Sigmoid colon (tissue), 7 donors: ENCODE measurements at places on chromosomes 2 and 18. TPM values are rescaled to one million over a fixed set of nuclear protein-coding genes. Genes with fewer than 3 reads are reported as not detected.

- no peak for DNase-seq
Observed at GRCh38 chr2:203928849-203929248, 7.7 kb upstream of the ICOS start.

GRCh38 chr2:133780099-133780996 lies 212.1 kb upstream of the NCKAP5 start:
- DNase-seq = no peak

- no peak for DNase-seq
Observed at GRCh38 chr2:20330192-20330591, 20.5 kb downstream of the PUM2 start.

- no peak for DNase-seq
Observed at GRCh38 chr2:178412047-178412446, 38.9 kb downstream of the PRKRA start.

DNA sequence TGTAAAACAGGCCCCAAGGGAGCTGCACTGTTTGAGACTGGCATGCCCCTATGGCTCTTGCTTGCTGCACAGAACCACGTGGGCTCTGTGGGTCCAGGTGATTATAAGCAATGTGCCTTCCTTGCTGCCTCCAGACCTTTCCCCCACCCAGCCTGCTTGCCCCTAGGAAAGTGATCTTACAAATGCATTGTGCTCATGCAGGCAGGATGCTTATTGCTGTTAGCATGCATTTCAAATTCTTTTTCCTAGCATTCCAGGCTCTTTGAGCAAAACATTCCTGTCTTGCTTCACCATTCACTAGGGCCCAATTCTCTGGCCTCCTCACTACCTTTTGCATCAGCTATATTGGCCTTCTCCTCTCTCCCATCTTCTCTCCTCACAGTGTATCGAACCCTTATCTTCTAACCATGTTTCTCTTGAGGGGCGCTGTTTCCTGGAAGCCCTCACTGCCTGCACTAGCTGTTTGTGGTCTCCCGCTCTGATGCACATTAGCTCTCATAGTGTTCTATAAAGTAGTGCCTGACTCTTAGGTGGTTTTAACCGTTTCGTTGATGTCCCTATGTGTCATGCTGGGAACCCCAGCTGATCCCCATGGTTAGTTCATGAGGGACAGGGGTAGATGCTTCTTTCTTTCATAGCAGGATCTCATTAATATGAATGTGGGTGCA lies 152.9 kb upstream of the EPAS1 start:
- DNase-seq = peak; percentile 10

DNA sequence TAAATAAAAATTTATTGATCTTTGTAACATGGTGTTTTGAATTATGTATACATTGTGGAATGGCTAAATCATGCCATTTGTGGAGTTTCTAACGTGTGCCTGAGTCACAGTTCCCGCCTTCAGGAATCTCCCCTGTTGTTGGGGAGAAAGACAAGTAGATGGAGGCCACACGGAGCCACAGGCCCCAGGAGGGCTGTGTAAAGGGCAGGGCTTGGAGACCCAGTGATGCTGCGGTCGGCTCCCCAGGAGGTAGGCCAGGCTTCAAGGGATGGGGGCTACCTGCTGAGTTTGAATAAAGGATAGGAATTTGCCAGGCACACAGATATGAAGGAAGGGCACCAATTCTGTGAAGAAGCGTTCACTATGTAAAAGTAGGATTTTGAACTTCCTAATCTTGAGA lies 257.1 kb downstream of the GBX2 start:
- no peak for DNase-seq

GRCh38 chr18:8607776-8608742 lies 1.2 kb upstream of the RAB12 start:
- DNase-seq = no peak

- peak; percentile 85 for DNase-seq
Observed at GRCh38 chr2:60530660-60531281, 22.7 kb downstream of the BCL11A start.

DNA sequence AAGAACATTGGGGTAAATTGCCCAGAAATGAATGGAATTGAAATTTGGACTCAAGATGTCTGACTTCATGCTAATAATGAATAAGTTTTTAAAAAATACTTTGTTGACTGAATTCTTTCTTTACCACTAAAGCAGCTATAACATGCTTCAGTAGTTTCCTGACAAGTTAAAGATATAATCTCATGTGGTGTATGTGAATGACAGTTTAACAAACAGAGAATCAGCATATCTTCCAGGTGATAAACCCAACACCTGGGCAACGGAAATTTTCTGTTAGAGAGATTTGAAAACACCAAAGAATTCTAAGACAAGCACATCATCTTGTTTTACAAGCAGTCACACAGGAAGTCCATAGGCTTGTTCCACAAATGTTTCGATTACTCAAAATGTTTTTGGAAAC lies 372.6 kb upstream of the VRK2 start:
- DNase-seq = no peak

DNA sequence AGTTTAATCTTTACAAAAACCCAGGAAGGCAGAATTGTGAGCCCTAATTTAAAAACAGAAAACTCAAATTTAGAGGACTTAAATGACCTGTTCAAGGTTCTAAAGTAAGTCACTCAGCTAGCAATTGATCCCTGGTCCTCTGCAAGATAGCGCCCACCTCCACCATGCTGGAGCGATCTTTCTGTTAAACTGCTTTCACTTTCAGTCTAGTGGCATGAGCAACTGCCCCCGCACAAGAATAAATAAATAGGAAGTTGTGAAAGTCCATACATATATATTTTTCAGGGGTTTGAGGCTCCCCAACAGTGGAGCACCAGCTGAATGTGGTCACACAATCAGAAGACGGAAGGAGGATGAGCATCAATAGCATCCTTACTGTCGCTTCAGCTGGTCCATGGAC lies 217.9 kb downstream of the NAPG start:
- no peak for DNase-seq

- DNase-seq = no peak
Observed at GRCh38 chr2:86124683-86125082, 18.6 kb downstream of the PTCD3 start.

GRCh38 chr2:78065366-78065765 lies 543.2 kb upstream of the LRRTM4 start:
- no peak for DNase-seq

DNA sequence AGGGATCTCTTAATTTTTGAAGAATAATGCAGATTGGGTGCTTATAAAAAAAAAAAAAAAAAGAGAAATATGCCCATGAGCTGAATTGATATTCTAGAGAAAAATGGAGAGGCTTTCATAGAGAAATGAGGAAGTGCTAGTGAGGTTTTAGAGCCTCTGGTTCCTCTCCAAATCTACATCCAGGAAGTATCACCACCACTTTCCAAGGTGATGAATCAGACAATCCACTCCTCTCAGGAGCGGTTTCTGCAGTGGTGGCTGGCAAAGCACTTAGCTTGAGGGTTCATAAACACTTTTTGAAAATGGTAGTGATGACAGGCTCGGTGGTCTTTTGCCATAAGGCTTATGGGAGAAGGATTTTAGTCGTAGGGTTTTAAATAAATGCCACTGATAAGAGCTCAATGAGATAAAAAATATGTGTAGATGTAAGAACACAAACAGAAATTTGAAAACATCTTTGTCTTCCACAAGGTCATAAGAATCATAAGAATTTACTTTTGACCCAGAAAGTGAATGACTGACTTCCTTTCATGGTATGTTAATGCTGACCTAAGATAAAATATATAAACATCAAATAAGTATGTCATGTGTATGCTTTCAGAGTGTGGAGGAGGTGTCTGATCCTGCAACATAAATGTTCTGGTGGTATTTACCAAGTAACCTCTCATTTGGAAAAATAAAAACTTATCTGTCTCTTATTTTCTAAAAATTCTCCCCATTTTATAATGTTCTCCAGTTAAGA lies 42.1 kb upstream of the DSG1 start:
- DNase-seq = no peak

DNA sequence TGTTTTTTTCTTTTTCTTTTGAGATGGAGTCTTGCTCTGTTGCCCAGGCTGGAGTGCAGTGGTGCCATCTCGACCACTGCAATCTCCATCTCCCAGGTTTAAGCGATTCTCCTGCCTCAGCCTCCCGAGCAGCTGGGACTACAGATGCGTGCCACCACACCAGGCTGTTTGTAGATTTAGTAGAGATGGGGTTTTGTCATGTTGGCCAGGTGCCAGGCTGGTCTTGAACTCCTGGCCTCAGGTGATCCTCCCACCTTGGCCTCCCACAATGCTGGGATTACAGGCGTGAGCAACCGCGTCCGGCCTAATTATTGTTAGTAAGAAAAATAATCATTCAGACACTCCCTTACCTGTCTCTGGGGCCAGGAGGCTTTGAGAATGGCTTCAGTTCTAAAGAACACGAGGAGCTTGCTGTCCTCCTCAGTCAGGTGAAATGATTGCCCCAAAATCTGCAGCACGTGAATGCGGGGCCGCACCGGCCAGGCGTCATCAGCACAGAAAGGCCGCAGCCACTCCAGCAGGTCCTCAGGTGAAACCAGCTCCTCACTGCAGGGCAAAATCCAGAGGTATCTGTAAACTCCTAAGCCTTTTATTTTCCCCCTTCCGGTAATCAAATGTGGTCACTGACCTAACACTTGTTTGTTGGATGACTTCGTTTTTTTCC lies 342.6 kb downstream of the NBAS start:
- DNase-seq = no peak

DNA sequence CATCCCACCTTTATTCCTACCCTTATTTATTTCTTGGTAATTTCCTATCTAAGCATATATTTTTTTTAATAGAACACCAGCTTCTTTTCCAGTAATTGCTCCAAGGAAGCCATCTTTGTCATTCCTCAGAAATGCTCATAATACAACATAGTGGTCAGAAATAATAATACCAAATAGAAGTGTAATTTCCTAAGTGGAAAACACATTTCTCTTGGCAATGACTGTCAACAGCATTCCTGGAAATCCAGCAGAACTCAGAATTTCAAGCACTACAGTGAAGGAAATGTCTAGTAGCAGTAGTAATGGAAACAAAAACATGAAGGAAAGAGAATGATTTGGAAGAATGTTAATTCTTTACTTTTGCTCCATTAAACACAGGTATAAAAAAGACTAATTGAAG lies 56.6 kb downstream of the GDF7 start:
- DNase-seq = no peak

DNA sequence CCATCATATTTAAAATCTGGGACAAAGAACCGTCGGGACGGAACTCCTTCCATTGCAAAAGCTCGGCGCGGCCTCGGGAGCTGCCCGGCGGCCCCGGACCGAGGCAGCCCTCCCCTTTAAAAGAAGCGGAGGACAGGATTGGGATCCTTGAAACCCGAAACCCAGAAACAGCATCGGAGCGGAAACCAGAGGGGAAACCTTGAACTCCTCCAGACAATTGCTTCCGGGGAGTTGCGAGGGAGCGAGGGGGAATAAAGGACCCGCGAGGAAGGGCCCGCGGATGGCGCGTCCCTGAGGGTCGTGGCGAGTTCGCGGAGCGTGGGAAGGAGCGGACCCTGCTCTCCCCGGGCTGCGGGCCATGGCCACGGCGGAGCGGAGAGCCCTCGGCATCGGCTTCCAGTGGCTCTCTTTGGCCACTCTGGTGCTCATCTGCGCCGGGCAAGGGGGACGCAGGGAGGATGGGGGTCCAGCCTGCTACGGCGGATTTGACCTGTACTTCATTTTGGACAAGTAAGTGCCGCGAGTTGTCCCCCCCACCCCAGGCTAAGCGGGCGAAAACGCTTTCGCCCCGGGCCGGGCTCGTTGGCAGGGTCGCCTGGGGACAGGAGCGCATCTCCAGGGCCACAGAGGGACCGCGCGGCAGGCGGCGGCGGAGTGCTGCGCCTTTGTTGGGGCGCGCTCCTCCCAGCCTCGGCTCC lies at the start of gene ANTXR1:
Gene ANTXR1 (plus strand): TSS at position 38 of the 698 bp plus-strand sequence. CDS start 321 bp downstream, at position 359.
- DNase-seq = peak; percentile 84

DNA sequence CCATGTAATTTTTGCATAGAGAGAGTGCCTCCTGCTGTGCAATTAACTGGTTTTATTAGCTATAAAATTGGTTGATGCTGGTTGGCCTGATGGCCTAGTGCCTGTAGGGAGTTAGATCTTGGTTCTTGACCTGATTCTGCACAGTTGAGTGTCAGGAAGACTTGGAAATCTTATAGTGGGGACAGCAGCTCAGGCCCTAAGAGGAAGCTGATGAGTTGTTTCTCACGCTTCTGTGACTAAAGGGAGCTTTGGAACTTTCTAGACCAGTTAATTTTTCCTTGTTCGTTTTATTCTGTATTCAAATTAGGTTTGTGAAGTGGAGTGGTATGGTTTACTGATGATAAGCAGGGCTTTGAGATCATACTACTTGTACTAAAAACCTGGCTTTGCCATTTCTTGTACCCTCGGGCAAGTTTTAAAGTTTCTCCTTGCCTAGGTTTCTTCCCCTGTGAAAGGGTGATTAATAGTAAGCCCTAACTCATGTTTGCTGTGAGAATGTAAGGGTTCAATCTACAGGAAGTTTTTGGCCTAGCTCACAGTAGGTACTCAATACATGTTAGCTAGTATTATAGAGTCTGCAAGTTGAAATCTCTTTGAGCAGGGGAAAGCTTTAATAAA lies 82.1 kb downstream of the MAP3K20 start:
- no peak for DNase-seq

DNA sequence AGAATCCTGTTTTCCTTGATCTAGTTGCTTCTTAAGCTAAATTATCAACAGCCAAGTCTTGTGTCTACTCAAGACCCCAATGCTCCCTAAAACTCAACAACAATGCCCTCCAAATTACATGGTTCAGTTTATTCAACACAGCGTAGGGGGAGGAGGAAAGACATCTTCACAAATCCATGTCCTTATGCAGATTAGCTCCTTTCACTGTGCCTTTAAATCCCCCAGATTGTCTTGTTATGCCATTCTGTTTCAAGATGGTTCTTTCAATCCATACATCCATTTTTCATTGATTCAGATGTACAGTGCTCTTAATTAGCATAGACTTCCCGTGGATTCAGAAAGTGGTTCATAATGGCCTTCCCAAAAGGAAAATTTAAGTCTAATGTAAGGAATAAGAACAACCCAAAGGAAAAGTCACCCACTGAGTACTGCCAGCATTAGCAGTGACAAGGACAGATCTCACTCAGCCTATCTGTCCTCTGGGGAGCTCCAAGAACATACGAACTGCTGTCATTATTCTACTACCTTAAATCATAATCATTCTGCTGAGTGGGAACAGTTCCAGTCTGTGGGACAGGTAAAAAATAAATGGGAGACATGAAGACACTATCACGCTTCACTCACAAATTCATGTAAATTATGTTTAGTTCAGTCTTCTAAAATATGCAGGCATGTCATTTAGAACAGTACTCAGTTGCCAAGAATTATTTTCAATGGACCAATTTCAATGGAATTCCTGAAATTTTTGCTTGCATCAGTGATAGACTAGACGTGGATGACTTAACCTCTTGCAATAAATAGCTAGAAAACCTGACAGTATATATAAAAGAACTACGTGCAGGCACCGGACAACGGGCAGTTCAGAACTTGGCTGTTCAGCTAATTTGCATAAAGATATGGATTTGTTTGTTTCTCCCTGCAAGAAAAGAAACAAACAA lies 58.9 kb upstream of the RNU4ATAC start:
- no peak for DNase-seq

Gene CXCR1
- total RNA-seq = not detected

Gene VIL1
- total RNA-seq = not detected

Gene SH3RF3
- 1.6 TPM for total RNA-seq

Gene RBM44
- total RNA-seq = 1.6 TPM

Gene COL4A4
- 1.2 TPM for total RNA-seq

Gene CROCC2
- total RNA-seq = not detected

Gene GALNT3
- total RNA-seq = 0.83 TPM
